ENCODE measurements at places on chromosomes 5 and 9. TPM values are rescaled to one million over a fixed set of nuclear protein-coding genes. Genes with fewer than 3 reads are reported as not detected.

Gene GPR150
- total RNA-seq: not detected

Gene SPATA24
- total RNA-seq: 6.6 TPM

Gene LIFR
- 63.5 TPM for total RNA-seq

Gene PCDHGB3
- 31.0 TPM for total RNA-seq

Gene DCP2
- 93.3 TPM for total RNA-seq

Gene GPRIN1
- 113 TPM for total RNA-seq

Gene LNPEP
- 74.5 TPM for total RNA-seq

Gene FOXI1
- total RNA-seq: not detected

Gene HAVCR2
- total RNA-seq: 5.0 TPM

Gene TYRP1
- total RNA-seq: 0.31 TPM

Gene IFNA21
- not detected for total RNA-seq

Gene TAF11L5
- total RNA-seq: not detected

Gene EGFL7
- total RNA-seq: 12.8 TPM

Gene GRIN3A
- total RNA-seq: 6.9 TPM

Gene NEUROG1
- total RNA-seq: 1.6 TPM

Gene PTGS1
- total RNA-seq: 0.31 TPM

Data from parietal lobe (tissue), 2 donors.